ENCODE measurements at places on chromosomes 1 and 21. TPM values are rescaled to one million over a fixed set of nuclear protein-coding genes. Genes with fewer than 3 reads are reported as not detected.
A peak's percentile ranks its signal among the peaks of the same experiment; 100 is the strongest.

DNA sequence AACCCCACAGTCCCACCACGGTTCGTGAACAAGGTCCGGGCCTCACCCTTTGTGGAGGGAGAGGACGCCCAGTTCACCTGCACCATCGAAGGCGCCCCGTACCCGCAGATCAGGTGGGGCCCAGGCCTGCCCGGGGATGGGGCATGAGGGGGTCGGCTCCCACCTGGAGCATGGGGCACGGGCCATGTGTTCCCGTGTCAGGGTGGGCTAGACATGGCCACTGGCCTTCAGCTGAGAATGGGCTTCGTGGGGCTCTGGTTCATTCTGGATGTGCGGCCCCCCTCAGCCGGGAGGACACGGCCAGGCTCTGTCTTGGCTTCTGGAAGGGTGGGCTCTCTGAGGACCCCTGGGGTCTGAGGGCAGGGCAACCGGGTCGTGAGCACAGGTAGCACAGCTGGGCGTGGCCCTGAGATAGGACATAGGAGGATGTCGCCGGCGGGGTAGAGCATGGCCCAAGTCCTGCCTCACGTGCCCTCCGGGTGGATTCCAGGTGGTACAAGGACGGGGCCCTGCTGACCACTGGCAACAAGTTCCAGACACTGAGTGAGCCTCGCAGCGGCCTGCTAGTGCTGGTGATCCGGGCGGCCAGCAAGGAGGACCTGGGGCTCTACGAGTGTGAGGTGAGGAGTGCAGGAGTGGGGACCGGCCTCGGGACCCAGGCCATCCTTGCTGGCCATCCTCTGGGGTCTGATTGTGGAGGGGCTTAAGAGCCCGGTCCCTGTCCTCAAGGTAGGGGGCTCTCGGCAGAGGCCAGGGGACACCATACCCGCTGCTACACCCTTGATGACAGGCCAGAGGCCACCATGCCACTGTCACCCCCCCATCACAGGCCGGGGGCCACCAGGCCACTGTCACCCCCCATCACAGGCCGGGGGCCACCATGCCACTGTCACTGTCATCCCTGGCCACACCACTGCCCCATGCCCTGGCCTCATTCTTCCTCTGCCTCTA, 55.5 kb downstream of the TRIM11 start:
- DNase-seq, result no peak

GRCh38 chr1:40860706-40861223, 1.4 kb downstream of the CITED4 start:
- no peak for DNase-seq

GRCh38 chr1:209988706-209989105, 50.7 kb downstream of the SYT14 start:
- DNase-seq, result no peak

DNA sequence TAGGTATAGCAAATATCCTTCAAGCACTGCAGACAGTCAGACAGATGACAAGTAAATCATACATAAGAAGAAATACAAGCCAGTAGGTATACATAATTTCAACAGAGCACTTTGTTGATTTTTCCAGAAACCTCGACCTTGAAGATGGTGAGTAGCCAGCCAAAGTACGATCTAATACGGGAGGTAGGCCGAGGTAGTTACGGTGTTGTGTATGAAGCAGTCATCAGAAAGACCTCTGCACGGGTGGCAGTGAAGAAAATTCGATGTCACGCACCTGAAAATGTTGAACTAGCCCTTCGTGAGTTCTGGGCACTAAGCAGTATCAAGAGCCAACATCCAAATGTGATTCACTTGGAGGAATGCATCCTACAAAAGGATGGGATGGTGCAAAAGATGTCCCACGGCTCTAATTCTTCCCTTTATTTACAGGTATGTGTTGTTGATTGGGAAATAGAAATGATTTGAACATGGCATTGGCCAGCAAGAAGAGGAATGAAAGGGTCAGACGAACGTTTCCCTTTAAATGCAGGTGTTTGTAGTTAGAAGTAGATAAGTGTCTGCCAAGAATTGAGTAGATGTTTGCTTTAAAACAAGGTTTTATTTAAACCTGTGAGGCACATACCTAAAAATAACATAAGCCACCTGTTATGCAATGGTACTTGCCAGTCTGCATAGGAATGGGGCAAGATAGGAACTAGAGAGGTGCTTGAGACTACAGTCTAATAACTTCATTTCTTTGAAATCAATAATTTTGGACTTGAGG, 2.7 kb downstream of the PDIK1L start:
- DNase-seq, result peak; percentile 11

- DNase-seq, result no peak
Measured at GRCh38 chr1:17567582-17567981, 28.1 kb downstream of the ARHGEF10L start.

DNA sequence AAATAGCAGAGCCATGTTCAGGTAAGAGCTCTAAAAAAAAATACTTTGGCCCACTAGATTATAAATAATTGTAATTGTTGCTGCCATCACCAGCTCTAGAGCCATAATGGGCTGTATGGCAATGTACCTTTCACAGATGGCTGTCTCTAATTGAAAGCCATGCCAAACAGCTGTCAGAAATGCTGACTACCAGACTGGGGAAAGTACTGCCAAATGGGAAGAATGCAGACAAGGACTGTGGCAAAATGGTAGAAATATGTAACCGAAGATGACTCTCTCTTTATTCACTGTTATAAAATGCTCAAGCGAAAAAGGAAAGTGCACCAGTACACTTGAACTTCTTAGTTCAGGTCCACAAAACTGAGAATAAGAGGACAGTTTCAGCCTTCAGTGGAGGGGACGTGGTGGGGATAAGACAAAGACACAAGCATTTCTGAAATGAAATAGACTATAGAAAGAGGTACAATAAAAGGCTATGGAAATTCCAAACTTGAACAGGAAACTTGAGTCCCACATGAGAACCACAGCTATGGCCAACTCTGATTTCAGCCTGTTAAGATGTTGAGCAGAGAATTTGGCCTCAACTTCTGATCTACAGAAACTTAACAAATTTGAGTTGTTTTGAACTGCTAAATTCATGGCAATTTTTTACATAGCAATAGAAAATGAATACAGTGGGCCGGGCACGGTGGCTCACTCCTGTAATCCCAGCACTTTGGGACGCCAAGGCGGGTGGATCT, 46.5 kb upstream of the LPGAT1 start:
- DNase-seq, result no peak

DNA sequence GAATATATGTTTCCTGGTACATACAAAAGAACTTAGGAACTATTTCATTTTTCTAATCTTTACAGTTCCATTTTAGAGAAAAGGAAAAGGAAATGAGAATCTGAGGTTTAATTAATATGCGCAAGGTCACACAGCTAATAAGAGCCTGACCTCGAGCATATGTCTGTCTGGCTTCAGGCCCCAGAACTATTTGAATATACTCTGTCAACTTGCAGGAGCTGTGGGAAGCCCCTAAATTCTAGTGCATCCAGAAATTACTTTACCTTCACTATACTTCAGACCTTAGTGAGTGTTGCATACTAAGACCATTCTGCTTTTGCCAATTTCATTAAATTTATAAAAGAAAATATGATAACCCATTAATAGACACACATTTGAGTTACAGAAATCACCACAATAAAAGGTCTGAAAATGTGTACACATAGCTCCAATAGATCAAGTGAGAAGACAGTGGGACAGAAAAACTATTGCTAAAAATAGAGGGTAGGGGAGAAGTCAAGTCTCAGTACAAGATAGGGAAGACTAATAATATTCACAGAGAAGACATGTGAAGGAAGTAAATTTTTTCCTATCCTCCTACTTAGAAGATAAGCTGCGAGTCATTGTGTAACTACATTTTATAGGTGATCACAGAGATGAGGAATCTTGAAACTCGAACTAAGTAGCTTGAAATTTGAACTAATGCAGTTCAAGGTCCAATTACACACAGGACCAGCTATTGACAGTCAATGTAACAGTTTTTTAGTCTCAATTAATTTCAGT, 3.8 kb downstream of the RGS13 start:
- no peak for DNase-seq

DNA sequence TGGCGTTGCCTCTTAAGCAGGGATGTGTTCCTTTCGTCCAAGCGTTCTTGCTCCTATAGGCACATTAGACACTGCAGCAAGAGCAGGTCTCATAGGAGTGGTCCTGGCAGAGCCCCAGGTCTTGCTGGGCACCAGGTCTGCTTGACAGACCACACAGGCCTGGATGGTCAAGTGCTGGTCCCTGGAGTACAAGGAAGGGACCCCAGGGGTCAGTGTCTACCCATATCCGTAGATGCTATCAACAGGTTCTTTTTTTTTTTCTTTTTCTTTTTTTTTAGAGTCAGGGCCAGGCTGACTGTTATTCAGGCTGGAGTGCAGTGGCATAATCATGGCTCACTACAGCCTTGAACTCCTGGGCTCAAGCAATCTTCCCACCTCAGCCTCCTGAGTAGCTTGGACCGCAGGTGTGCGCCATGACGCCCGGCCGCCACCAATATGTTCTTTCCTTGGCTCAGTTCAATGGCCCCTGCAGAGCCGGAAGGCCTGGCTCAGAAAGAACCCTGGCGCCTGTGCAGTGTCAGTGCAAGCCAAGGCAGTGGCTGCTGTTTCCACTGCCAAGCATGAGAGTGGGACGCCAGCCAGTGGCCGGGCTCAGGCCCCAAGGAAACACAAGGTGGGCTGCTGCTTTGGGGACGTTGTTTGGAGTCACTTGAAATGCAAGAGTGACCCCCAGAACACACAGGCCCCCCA, 10.0 kb upstream of the TNFRSF8 start:
- DNase-seq, result peak; percentile 74

- DNase-seq, result no peak
Measured at GRCh38 chr1:86739648-86740509, 35.5 kb downstream of the SH3GLB1 start.

DNA sequence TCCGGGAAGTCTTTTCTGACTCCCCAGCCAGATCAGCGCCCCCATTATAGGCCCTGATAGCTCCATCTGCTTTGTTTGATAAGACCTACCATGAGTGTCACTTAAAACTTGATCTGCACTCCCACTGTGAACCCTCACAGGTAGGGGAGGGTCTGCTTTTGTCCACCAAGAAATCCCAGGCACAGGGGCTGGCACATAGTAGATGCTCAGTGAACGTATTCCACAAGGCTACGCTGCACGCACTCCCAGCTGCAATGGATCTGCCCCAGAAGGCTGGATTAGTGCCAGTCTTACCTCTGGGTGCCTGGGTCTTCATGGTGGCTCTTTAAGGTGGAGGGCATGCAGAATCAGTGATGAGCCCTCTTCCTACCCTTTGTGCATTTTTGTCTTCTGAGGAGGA, 447.1 kb downstream of the PTPRU start:
- peak; percentile 27 for DNase-seq

GRCh38 chr1:215631040-215631439, 63.9 kb downstream of the KCTD3 start:
- DNase-seq, result no peak

DNA sequence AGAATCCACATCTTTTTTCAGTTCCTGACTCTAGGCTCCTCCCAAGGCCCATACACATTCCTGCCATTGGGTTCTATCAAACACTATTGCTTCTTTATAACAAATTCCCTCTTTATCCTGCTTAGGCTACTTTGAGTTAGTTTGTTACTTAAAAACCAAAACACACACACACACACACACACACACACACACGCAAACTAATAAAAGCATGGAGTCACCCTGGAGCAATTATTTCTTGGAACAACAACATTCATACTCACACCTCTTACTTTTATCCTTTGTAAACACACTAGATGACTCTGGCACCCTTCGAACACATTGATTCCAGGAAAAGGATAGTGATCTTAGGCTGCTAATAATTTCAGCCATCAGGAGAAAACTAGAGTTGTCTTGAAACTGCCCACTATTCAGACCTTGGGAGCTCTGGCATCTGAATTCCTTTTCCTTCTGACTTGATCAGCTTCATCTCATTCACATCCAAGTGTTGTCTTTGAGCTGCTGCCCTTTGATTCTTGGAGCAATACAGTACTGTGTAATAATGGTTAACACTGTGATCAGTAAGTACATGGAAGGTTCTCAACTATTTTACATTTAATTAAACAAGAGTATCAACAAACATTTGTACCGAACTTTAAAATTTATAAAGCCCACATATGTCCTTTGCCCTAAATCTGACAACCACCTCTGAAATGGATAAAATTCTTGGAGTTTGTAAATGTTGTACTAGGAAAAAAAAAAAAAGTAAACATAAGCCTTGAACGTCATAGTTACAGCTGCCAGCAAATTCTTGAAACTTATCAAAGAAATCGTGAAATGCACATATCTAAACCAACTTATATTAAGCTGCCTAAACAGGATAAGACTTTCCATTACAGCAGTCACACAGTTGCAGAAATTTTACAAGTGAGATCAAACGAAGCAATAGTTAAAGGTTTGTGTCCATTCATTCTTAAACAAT, 2.8 kb upstream of the SEC22B start:
- no peak for DNase-seq

DNA sequence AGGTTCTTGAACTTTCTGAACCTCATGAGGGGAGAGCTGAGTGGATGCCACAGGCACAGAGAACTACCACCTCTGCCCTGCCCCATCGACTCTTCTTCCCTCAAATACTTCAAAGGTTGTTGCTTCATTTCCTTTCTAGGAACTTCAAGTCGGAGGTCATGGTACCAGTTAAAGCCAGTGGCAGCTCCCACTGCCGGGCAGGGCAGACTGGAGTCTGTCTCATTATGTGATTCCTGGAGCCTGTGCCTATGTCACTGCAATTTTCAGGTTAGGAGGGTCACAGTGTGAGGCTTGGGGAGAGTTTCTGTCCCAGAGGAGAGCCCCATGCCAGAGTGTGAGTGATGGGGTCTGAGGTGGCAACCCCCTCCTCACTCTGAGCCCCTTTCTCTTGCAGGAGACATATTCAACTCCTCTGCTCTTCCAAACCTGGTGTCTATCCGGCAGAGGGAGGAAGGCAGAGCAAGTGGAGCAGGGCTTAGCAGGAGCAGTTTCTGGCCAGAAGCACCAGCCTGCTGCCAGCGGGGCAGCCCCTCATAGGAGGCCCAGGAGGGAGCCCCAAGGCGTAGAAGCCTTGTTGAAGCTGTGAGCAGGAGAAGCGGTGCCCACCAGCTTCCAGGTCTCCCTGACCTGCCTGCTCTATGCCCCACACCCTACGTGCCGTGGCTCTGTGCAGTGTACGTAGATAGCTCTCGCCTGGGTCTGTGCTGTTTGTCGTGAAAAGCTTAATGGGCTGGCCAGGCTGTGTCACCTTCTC, 29.3 kb downstream of the CAMK1G start:
- no peak for DNase-seq

- no peak for DNase-seq
Measured at GRCh38 chr1:114002492-114003239, 23.4 kb downstream of the OLFML3 start.

The GSTM3 gene
- total RNA-seq, result 59.2 TPM

The DCDC2B gene
- not detected for total RNA-seq

The OR2T33 gene
- total RNA-seq, result not detected

The BMP8B gene
- total RNA-seq, result not detected

The BRDT gene
- total RNA-seq, result not detected

The LCE6A gene
- not detected for total RNA-seq

The EIF2D gene
- total RNA-seq, result 40.2 TPM

The ACOT11 gene
- 30.4 TPM for total RNA-seq

The BACE2 gene
- 151 TPM for total RNA-seq

The FMOD gene
- 92.3 TPM for total RNA-seq
